ENCODE measurements at places on chromosomes 2 and 18.

DNA sequence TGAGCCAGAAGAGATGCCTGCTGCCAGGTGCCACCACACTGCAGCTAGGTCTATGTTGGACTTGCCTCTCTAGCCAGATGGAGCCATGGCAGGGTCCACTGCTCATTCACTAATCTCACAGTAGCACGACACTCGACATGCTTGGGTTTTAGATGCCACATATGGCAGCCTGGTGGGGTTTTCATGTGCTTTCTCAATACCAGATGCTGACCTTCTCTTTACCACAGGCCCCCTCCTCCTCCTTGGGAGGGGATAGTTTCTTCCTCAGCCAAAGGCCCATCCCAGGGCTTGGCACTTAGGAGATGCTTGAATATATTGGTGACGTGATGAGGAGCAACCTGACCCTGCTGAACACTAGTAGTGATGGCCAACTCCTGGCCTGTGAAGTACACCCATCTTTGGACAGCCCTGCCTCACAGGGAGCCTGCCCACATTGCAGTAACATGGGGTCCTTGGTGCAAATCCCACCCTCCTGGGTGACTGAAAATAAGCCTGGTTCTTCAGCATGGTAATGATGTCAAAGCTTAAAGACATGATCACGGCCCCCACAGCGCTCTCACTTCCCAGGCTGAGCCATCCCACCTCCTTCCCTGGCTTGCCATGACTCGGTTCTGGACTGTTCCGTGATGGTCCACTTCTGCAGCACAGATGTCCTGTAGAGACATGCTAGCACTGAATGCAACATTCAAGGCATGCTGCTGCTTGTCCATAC lies 227.5 kb downstream of the SH3RF3 start:
- no peak for DNase-seq

DNA sequence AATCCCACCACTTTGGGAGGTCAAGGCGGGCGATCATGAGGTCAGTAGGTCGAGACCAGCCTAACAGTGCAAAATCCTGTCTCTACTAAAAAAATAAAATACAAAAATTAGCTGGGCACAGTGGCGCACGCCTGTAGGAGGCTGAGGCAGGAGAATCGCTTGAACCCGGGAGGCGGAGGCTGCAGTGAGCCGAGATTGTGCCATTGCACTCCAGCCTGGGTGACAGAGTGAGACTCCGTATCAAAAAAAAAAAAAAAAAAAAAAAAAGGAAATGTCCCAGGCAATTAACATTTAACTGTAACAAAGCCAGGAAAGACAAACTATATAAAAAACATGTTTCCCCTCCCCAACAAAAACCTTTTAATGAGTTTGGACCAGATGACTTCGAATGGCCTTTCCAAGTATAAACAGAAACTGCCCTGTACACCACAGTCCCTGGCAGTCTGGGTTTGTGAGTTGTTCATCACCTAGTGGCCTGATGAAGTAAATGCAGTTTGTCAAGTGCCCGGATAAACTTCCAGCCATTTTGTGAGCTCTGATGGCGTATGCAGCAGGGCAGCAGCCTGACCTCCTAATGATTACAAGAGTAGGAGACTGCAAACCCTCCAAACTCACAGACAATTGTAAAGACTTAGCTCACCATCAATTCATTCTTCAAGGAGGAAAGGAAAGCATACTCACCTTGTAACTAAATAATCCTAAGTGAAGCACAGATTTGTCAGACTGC lies 16.6 kb upstream of the PCBP1 start:
- peak; percentile 55 for DNase-seq

- no peak for DNase-seq
Measured at GRCh38 chr2:163044114-163044513, 205.5 kb upstream of the KCNH7 start.

- DNase-seq: peak; percentile 83
Measured at GRCh38 chr2:70964596-70965386, 13.6 kb upstream of the ANKRD53 start.

- DNase-seq: no peak
Measured at GRCh38 chr2:2800697-2801096, 469.6 kb upstream of the MYT1L start.

- DNase-seq: no peak
Measured at GRCh38 chr18:68738564-68738963, 23.7 kb upstream of the TMX3 start.

DNA sequence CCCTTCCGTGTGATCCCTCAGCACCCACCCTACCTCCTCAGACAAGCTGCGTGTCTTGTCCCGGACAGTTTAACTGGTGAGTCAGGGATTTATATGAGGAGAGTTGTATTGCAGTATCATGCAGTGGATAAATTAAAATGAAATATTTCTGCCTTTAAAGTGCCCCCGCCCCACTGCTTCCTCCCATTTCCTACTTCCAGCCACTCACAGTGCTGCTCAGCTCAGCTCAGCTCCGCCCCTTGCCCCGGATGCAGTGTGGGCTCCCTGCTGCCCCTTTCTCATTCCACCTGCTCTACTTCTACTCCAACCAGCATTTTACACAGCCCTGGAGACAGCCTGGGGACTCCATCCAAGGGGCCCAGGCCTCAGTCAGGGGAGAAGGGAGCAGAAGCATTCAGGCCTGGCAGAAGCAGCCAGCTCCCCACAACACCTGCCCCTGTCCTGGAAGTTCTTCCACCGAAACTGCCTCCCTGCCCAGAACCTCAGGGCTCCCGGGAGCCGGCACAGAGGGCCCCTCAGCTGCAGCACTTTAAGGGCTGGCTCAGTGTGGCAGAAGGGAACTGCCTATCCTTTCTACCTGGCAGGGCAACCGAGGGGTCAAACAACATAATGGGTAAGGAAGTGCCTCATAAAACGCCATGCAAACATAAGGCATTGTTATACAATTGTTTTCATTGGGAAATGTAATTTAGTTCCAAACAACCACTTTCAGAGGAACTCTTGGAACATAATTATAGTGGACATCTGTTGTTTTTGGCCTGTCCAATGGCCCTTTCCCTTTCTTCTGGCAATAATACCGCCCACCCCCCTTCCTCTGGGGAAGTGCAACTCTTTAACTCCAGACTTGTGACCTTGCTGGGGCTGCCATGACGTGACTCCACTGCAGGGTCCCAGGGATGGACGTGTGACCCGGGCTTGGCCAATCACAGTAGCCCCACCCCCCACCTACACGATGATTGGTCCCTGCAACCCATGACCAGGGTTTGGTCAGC lies 102.3 kb downstream of the LIPG start:
- DNase-seq: peak; percentile 65

DNA sequence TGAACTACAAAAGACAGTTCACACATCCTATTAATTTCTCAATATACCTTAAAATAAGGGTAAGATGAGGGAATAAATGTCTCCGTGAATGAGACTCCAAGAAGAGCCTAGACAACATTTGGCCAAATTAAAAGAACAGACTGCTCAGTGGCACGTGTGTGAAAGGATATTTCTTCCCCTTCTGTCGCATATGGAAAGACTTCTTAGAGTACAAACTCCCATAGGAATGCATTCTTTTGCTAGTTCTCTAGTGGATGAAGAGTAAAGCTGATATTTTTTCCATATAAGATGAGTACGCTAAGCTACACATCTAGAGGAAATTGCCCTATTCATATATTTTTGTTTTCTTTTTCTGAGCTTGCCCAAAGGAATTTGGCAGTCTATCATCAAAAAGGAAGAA lies 710.0 kb upstream of the ID2 start:
- DNase-seq: no peak

DNA sequence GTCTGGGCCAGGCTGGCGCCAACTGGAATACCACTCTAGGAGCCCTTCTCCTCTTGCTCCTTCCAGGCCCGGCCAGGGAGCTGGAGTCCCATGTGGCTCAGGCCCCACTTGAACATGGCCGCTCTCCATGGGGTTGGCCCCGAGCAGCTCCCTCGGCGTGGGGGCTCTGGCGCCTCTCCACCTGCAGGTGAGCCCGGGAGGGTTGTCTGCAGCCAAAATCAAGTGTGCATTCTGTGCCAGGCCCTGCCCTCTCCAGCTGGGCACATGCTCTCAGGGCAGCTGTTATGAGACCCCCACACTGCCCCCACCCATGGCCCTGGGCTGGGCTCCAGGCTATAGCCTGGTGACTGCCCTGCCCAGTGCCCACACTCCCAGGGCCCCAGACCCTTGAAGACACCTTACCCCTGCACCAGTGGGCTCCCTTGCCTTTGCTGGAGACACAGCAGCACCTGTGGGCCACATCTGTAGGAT lies 45.8 kb upstream of the HS6ST1 start:
- no peak for DNase-seq

- no peak for DNase-seq
Measured at GRCh38 chr2:10750610-10751009, 29.2 kb downstream of the ATP6V1C2 start.

DNA sequence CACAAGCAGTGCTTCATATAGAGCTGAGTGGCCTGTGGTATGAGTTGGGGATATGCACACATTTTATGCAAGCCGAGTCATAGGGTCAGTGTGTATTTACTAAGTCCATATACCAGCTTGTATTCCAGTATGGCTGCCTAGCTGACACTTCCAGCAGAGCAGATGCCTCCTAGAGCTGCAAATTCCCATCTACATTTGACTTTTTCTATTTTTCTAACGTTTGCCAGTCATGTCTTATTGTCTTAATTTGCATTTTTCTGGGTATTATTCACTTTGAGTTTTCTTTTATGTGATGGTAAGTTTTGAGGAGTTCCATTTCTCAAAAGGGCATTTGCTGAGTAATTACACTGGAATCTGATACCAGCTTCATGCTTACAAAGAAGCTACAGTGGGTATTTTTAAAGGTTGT lies 334.5 kb upstream of the CDH2 start:
- no peak for DNase-seq

DNA sequence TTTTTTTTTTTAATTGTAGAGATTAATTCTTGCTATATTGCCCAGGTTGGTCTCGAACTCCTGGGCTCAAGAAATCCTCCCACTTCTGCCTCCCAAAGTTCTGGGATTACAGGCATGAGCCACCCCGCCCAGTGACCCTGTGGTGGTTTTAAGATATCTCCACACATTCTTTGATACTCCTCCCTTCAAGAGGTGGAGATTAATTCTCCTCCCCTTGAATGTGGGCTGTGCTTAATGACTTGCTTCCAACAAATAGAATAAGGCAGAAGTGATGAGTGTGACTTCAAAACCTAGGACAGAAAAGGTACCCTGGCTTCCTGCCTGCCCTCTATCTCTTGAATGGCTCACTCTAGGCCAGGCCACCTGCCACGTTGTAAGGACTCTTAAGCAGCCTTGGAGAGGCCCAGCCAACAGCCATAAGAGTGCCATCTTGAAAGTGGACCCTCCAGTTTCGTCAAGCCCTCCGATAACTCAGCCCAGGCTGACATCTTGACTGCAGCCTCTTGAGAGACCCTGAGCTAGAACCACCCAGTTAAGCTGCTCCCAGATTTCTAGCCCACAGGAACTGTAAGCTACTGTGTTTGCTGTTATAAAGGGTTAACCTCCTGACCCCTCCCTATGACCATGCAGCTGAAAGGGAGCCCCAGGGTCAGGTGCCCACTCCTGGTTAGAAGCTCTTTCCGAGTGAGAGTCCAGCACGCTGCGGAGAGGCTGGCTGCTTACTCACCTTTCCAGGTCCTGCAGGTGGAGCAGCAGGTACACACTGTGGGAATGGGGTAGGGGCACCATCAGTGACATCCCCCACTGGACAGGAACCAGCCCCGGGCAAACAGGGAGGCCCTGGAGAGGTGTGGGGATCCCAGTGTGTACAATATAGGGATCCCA lies 27.6 kb downstream of the MRPL35 start:
- no peak for DNase-seq

DNA sequence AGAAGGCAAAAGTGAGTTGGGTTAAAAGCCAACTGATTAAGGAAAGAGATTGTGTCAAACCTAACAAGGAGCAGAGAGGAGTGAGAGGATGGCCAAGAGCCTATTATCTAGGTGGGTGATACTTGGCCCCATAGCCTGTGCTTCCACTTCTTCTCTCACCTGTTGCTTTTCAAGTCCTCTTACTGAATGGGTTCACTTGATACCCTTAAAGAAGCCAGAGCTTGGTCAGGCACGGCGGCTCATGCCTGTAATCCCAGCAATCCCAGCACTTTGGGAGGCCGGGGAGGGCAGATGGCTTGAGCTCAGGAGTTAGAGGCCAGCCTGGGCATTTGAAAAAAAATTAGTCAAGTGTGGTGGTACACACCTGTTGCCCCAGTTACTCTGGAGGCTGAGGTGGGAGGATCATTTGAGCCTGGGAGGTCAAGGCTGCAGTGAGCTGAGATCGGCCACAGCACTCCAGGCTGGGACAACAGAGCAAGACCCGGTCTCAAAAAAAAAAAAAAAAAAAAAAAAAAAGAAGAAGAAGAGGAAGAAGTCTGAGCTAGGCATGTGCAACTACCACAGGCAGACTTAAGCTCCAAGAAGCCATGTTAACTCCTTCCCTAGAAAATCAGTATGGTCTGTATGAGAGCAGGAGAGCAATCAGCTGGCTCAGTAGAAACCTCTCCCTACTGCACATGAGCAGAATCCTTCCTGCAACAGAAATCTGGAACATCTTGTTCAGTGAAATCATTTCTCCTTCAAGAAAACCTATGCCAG lies 28.4 kb upstream of the ME2 start:
- no peak for DNase-seq

DNA sequence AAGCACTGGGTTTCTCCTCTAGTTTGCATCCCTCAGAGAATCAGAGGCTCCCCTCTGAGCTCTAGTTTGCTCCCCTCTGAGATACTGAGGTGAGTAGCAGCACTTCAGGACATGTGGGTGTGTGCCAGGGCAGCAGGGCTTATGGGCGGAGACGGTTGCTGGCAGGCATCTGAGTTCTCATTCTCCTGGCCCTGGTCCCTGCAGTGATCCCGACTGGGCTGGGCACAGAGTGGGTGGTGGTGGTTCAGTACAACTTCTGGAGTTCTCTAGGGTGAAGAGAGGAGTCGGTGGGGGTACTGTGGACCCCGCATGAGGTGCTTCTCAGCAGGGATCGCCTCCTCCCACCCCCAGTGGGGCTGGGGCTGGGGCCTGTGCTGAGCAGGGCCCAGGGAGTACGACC lies 47.9 kb downstream of the BOLA3 start:
- DNase-seq: peak; percentile 68

DNA sequence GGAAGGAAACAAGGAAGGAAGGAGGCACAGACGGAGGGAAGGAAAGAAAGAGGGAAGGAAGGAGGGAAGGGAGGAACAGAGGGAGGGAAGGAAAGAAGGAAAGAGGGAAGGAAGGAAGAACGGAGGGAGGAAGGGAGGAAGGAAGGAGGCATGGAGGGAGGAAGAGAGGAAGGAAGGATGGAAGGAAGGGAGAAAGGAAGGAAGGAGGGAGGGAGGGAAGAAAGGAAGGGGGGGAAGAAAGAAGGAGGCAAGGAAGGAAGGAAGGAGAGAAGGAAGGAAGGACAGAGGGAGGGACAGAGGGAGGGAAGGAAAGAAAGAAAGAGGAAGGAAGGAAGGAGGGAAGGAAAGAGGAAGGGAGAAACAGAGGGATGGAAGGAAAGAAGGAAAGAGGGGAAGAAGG lies 7.6 kb upstream of the ACOXL start:
- DNase-seq: no peak

- DNase-seq: peak; percentile 71
Measured at GRCh38 chr18:10518595-10519255, 7.1 kb upstream of the NAPG start.

- DNase-seq: no peak
Measured at GRCh38 chr2:128505575-128506526, 187.2 kb upstream of the HS6ST1 start.

GRCh38 chr18:8643326-8643878 lies 34.2 kb downstream of the RAB12 start:
- no peak for DNase-seq

- no peak for DNase-seq
Measured at GRCh38 chr2:25529034-25529433, 144.3 kb downstream of the DTNB start.

- DNase-seq: no peak
Measured at GRCh38 chr2:24160761-24161160, 14.1 kb upstream of the FAM228A start.

All from Right ventricle myocardium superior (tissue), 1 donor.